Mammary epithelial cell (primary cell): ENCODE measurements at places on chromosomes 11 and 22. TPM values are rescaled to one million over a fixed set of nuclear protein-coding genes. Genes with fewer than 3 reads are reported as not detected.

Gene PTPRJ
- 0.32 TPM for polyA plus RNA-seq

Gene PAMR1
- 4.2 TPM for polyA plus RNA-seq

Gene OR51E2
- not detected for polyA plus RNA-seq

Gene NAV2
- 11.0 TPM for polyA plus RNA-seq

Gene MGAT3
- not detected for polyA plus RNA-seq

Gene CTSC
- 776 TPM for polyA plus RNA-seq
